Adipocyte (in vitro differentiated cells): ENCODE measurements at places on chromosomes 13 and 19.

- DNase-seq = no peak
Observed at GRCh38 chr13:113238536-113238935, 29.1 kb downstream of the CUL4A start.

DNA sequence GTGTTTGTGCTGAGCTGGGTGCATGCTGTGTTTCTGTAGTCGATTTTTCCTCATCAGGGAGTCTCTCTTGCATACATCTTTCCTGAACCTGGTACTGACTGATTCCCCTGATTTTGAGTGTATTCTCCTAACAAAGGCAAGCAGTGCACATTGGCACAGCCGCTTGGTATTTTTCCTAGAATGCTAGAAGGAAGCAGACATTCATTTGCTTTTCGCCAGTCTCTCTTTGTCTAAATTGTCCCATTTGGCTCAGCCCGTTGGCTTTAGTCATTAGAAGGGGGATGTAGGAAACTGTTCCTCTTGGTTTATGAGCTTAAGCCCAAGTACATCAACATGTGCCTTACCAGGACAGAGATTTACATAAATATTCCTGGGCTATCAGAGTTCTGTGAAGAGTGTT lies 266.1 kb upstream of the TMTC4 start:
- DNase-seq = no peak

DNA sequence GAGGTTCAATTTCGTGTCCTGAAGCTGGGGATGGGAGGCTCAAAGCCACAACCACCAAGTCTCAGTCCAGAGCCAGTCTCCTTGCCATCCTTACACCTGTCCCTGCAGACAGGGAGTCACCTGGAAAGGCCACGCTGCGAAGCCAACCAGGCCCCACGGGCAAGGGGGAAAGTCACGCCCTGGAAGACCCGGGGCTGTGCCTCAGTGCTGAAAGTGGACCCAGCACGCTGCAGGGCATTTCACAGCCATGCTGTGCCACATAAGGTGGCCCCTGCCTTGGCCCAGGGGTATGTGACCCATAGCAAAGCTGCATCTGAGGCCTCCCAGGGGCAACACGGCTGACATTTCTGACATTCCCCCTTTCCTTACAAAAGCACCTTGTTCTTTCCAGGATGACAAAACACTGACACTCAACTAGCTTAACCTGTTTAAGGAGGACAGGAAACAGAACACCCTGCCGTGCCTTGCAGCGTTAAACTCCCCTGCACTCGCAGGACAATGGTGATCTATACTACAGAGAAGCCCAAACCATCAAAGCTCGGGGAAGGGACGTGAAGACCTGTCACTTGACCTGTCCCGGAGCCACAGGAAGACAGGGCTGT lies 14.8 kb downstream of the CHERP start:
- no peak for DNase-seq

- no peak for DNase-seq
Observed at GRCh38 chr13:39405107-39405506, 197.9 kb downstream of the LHFPL6 start.

DNA sequence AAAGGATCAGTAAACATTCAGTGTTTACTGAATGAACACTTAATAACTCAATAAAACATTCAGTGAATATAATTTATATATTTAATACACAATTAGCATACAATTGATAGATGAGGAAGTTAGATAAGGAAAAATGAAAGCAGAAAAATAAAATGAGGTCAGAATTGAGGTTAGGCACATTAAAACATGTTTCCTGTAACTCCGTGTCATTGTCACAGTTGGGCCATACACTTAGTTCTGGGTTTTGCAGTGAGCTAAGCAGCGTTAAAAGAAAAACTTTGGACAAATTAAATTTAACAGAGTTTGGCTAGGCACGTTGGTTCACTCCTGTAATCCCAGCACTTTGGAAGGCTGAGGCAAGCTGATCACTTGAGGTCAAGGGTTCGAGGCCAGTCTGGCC lies 71.4 kb downstream of the MIPEP start:
- DNase-seq = no peak

GRCh38 chr13:79459906-79460305 lies 21.0 kb upstream of the NDFIP2 start:
- DNase-seq = no peak

DNA sequence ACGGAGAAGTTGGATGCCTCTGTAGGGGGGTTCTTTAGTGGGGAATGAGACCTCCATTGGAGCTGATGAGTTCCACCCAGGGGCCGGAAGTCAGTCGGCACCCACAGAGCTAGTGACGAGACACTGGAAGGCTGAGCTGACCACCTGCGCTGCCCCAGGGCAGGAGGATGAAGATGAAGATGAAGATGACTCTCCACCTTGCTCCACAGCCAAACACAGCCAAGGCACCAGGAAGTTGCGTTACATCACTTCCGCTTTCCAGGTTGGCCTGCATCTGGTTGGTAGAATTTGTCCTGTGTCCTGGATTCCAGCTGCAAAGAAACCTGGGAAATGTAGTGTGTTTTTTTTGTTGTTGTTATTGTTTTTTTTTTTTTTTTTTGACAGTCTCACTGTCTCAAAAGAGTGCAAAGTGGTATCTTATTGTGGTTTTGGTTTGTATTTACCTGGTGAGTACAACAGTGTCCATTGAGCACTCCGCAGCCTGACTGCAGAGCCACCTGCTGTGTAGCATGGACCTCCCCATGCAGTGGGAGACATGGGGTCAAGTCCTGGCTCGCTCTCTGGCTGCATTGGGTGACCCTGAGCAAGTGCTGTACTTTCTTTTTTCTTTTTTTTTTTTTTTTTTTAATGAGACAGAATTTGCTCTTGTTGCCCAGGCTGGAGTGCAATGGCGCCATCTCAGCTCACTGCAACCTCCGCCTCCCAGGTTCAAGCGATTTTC lies 1.9 kb downstream of the TBC1D17 start:
- DNase-seq = no peak

DNA sequence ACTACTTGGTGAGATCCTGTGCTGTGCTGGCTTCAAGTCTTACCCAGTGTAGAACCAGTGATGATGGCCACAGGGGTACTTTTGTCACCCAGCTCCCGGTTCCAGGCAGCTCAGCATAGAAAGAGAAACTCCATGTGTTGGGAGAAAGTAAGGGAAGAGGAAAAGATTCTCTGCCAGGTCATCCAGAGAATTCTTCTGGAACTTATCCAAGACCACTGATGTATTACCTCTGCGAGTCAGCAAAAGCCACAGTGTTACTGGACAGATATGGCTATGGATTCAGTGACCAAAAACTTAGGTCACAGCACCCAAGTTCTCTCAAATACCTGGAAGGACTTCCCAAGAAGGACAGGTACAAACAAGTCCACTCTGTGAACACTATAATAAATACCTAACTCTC lies 399.5 kb upstream of the MIR17HG start:
- no peak for DNase-seq

DNA sequence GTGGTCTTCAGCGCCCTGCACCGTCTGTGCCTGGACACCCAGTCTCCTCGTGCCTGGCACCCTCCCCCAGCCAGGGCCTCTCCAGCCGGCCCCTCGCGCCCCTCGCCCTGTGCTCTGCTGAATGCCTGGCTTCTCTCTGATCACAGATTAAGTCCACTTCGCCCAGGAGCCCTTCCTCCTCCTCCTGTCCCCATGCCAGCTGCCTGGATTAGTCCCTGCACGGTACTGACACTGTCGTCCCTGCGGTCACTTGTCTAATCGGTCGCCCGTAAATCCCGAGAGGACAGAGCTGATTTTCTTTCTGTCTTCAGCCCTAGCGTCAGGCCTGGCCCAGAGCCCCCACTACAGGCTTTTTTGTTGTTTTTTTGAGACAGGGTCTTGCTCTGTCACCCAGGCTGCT lies 6.6 kb downstream of the THOP1 start:
- DNase-seq = no peak

DNA sequence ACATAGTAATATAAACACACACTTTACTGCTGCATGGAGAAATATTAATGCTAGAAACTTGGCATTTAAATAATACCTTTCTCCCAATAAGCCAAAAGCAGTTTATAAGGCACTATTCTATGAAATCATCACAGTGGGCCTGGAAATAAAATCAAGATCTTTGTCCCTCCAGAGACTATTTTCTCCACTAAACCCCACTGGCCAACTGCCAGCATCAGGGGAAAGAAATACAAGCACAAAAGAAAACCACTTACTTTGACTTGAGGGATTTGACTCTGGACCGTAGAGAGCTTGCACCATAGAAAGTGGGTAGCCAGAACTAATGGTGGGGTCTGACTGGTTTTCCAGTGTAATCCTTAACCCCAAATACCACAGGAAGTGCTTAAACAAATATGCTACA lies 71.9 kb downstream of the DCLK1 start:
- no peak for DNase-seq

- no peak for DNase-seq
Observed at GRCh38 chr13:41460930-41461329, 3.6 kb downstream of the RGCC start.

- no peak for DNase-seq
Observed at GRCh38 chr13:98533912-98534311, 43.0 kb downstream of the STK24 start.

DNA sequence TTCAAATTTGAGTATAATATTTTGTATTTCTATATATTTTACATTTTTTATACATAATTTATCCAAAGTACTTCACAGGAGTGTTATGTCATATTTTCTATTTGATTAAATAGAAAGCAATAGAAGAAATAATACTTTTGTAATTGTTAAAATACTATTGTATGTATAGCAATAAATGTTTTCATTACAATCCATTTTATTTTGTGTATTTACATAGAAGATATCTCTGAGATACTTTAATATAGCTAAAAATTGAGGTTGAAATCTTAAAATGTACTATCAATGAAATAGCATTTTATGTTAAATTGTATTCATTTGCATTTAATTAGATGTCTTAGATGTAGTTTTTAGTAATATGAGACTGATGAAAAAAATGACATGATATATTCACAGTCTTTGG lies 1109.6 kb upstream of the MIR17HG start:
- no peak for DNase-seq

DNA sequence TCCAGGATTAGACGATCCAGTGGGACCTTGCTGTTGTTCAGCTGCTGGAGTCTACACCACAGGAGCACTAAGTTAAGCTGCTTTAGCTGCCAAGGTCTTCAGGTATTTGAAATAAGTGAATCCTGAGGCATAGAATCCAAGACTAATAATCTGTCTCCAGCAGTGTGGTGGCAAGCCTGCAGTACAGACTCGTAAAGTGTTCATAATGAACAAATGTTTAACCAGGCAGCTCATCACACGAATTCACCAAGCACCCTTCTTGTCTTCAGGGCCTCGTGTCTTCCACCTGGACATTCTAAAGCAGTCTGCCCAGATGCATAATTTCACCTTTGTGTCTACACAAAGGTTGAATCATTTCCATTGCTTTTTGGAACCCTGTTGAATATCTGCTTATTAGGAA lies 5.3 kb downstream of the ATP11A start:
- DNase-seq = no peak

DNA sequence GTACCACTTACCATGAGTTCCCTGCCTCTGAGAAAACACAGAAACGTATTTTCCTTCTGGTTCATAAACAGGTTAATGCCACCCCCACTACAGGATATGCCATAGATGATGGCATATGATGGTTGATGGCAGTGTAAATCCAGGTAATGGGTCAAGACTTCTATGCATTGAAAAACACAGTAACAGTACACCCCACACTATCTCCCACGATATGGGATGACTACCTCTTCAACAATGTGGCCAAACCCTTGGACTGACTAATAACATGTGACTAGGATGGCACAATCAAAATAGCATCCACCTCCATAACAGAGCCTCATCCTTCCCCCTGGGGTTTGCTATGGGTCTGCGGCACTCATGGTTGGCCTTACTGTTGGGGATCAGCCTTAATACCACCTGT lies 22.0 kb downstream of the ZNF235 start:
- no peak for DNase-seq

GRCh38 chr19:47158879-47159503 lies 28.4 kb downstream of the SAE1 start:
- no peak for DNase-seq

DNA sequence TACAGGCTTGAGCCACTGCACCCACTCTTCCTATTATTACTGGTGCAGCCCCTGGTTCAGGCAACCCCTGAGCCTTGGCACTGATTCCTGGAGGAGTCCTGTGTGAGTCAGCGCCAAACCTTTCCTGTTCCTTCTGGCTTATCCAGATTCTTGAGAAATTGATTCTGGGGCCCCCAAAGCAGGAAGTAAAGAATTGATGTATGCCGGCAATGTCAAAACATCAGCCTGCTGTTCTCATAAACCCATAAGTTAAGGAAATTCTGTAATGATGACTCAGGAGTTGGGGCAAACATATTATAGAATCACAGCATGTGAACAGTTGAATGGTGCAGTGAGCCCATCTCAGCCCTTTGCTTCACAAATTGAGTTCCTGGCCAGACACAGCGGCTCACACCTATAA lies 1.4 kb upstream of the OR7G3 start:
- no peak for DNase-seq
